ENCODE measurements at places on chromosomes 7 and 10.

- DNase-seq: no peak
These were observed 210.7 kb upstream of the GNAI1 start for GRCh38 chr7:79923953-79924352.

- no peak for DNase-seq
These were observed 19.8 kb downstream of the CREB5 start for GRCh38 chr7:28432105-28432504.

DNA sequence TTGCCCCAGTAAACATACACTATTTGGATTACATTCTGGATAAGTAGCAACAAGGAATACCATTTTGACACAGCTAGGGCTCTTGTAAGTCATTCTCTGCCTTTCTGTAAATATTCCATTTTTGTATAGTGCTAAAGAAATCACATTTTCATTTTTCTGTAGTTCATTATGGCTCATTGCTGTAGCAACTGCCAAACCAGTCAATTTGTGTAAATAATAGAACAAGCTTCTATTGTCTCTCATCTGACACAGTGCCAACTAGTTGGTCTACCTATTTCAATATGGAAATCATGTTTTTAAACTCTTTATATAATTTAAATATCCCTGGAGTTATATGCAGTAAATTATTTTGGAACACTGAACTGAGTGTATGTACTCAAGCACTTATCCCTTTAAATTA is 193.7 kb downstream of the RELN start:
- DNase-seq: no peak

GRCh38 chr7:140122965-140123364 is 53.8 kb downstream of the KDM7A start:
- DNase-seq: no peak

GRCh38 chr7:41448104-41448503 is 254.8 kb downstream of the INHBA start:
- DNase-seq: no peak

GRCh38 chr10:119505131-119505551 is 37.4 kb downstream of the RGS10 start:
- DNase-seq: no peak

GRCh38 chr7:24788075-24788474 is 30.8 kb upstream of the GSDME start:
- no peak for DNase-seq

- DNase-seq: peak; percentile 23
These were observed at the start of gene GIMAP1 for GRCh38 chr7:150716368-150716767. Gene GIMAP1 (plus strand): TSS chr7:150716613. CDS start chr7:150719048, 2,435 bp downstream.

GRCh38 chr7:87797798-87798403 is 78.3 kb downstream of the SLC25A40 start:
- DNase-seq: no peak

- DNase-seq: no peak
These were observed 32.4 kb upstream of the MTPN start for GRCh38 chr7:136009488-136010079.

- DNase-seq: peak; percentile 66
These were observed 5.0 kb downstream of the TNS3 start for GRCh38 chr7:47576866-47577306.

DNA sequence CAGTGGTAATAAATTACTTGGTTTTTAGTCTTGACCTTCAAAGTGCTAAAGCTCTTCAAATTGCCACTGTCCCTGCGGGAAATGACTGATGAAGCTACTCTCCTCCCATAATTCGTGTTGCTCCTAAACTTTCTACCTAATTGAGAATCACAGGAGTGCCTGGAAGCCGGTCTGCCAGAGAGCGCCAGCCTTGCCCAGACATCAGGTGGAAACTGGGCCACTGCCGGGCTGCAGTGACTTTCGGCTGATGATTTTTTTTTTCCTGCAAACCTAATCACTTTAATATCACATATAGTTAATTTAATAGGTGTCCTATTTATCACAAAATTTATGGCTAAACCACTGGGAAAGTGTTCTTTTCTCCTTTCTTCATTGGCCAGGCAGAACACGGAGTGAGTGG is 59.6 kb upstream of the UBE3C start:
- DNase-seq: no peak

GRCh38 chr10:73099141-73099540 is 2.5 kb upstream of the P4HA1 start:
- no peak for DNase-seq

DNA sequence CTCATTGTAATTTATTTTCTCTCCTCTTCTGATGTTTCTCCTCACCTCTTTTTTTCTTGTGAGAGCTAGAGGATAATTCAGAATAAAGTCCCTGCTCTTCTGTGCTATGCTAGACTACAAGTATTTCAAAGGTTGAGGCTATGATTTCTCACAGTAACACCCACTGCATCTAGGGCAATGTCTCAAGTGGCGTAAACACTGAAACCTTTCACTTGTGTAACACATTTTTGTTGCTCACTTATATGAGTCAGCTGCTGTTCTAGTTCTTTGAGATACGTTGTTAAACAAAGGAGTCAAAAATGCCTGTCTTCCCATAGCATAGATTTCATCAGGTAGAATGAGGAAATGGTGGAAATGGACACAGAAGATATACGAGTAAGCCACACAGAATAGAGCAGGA is 305.1 kb upstream of the PITRM1 start:
- DNase-seq: no peak

DNA sequence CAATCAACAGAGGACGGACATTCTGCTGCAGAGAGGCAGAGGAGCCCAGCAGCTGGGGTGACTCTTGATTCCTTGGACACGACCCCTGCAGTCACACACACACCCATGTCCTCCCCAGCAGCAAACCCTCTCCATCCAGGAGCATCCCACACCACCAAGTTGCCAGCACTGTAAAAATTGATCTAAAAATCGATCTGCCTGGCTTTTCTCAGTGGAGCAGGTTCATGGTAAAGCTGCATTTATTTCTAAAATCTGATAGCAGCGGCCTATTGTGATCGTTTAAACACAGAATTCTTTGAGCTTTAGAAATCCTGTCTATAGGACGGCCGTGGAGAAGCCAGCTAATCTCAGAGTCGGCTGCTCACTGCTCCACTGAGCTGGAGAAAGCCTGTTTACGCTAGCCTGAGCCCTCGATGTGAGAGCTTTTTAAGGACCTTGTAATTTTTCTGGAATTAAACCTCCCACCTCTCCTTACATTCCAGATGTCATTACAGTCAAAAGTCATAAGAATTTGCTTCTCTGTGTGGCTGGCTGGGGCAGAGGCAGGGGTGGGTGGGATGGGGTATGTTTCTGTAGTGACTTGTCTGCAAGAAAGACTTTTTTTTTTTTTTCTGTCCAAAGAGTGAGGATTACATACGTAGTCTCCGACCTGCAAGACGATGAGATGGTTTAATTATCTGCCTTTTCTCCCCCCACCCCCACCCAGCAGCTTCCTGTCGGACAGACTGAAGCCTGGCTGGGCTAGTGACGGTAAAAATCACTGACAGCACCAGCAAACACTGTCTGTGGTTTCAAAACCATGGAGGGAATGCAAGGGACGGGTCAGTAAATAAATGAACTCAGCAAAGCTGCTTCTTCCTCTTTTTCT is 31.6 kb downstream of the TRIM8 start:
- DNase-seq: peak; percentile 77

DNA sequence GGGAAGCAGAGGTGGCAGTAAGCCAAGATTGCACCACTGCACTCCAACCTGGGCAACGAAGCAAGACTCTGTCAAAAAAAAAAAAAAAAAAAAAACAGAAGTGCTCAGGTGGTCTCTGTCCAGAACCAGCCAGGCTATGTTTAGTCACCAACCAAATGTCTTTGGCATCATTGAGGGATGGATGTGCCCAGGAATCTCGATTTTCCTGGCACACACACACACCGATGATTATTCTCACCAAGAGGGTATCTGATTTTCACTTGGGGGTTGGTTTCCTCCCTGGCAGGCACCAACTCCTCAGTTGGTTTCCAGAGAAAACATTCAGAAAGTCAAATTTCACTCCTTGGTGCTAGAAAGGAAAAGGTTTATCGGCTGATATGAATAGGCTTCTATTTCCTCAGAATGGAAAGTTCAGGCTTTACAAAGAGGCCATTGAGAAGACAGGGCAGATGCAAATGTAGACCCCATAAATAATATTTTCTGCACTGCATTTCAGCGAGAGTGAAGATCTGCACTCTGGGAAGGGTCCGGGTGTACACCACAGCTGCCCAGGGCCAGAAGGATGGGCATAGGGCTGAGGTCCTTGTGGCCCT is 154.8 kb downstream of the TNS3 start:
- no peak for DNase-seq

DNA sequence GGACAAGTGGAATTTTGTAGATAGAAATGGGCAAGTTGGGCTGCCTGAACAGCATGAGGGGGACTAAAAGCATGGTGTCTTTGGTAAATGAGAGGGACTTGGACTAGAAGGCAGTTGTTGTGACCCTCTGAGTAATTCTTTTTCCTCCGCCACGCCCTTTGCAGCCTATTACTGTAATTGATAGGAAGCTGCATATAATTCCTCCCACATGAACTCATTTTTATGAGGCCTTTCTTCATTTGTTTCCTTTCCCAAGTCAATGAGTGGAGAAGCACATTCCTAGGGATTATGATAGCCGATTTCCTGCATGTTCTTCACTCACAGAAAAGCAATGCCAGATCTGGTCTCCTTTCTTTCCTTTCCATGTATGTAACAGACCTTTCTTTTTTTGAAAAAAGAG is 27.7 kb downstream of the ZSCAN25 start:
- no peak for DNase-seq

DNA sequence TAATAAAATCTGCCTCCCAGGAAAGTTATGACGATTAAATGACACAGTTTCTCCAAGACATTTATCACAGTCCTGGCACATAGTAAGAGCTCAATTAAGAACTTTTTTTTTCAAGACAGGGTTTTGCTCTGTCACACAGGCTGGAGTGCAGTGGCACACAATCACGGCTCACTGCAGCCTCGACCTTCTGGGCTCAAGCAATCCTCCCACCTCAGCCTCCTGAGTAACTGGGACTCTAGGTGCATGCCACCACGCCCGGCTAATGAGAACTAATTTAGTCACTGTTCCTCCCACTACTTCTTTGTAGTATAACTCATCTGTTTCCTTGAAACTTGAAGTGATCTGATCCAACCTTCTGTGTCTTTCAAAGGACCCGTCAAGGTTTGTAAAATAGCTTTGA is 42.2 kb upstream of the MXI1 start:
- no peak for DNase-seq

GRCh38 chr10:33249137-33249536 is 85.3 kb downstream of the NRP1 start:
- no peak for DNase-seq

GRCh38 chr7:112981966-112982365 is 104.7 kb downstream of the GPR85 start:
- DNase-seq: no peak

DNA sequence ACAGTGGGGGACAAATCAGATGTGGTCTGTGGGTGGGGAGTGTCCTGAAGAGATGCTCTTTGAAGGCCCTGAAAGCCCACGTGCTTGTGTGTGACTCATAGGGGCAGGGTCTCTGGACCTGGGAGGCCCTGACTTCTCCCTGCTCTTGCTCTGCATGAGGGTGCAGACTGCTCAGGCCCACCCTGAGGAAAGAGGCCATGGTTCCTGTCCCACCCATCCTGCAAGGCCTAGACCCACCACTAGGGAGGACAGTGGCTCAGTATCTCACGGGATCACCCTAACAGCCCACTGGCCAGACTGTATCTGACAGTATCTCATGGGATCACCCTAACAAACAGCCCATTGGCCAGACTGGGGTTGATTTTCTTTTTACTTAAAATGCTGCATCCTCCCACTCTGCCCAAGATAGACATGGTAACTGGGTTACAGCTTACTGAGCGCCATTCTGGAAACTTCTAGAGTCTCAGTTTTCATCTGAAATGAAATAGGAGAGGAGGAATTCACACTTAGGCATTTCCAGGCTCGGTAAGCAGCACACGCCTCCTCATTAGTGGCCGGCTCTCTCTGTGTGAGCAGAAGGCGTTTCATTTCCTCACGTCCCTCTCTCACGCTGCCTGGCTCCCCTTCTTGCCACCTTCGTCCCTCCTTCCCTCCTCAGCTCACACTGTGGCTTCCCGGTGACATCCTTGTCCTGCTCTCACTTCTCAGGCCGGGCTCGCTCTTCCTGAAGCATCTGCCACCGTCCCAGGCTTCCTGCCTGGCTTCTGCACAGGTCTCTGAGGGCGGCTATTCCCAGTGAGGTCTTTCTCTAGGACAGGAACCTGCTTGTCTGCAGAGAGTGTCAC is 242.6 kb downstream of the GLRX3 start:
- no peak for DNase-seq
